CD8-positive, alpha-beta T cell (primary cell): ENCODE measurements at places on chromosomes 5 and 9.

- DNase-seq, result no peak
Measured at GRCh38 chr5:120435129-120435528, 29.0 kb upstream of the PRR16 start.

DNA sequence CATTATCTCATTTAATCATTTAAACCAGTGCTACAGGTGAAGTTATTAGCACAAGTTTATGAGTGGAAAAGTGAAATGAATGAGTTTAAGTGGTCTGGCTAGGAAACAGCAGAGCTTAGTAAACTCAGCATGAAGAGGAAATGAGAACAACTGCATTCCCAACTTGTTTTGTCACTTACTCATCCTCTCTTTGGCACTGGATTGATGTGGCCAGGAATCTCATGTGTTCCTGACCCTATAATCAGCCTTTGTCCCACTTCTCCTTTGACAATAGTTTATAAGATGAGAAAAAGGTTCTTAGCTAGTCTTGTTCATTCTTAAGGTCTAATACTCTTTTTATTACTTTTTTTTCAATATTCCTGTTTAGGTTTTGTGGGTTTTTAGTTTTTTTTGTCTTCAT lies 559.2 kb upstream of the TLE4 start:
- no peak for DNase-seq

DNA sequence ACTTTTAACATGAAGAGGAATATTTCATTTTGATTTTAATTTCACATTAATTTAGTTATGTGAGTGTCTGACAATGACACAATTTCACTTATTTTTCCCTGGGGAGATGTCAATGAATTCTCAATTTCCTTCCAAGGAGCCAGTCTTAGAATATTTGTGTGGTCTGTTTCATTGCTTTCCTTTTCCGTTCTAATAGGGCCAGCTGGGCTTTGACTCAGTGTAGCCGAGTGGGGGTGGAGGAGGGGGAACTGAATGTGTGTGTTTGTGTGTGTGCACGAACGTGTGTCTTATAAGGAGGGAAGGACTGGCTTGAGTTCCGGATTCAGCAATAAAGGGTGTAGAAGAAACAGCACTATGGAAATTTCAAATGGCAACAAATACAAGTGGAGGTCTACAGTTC lies 100.0 kb downstream of the BASP1 start:
- DNase-seq, result no peak

GRCh38 chr5:10832987-10833386 lies 72.0 kb upstream of the DAP start:
- DNase-seq, result no peak

DNA sequence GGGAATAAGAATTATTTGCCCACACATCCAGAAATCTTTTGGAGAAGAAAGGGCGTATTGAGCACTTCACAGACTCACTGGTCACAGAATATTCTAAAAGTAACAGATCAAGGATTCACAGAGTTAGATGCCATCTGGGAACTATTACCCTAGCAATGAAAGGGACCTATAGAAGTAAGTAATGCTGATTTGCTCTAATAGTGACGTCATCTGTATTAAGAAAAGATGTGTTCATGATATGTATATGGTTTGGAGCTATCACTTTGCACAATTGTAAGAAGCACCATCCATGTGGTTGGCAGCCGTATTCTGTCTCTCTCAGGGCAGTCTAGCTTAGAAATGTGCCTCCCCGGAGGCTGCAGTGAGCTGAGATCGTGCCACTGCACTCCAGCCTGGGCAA lies 52.8 kb upstream of the SV2C start:
- no peak for DNase-seq

DNA sequence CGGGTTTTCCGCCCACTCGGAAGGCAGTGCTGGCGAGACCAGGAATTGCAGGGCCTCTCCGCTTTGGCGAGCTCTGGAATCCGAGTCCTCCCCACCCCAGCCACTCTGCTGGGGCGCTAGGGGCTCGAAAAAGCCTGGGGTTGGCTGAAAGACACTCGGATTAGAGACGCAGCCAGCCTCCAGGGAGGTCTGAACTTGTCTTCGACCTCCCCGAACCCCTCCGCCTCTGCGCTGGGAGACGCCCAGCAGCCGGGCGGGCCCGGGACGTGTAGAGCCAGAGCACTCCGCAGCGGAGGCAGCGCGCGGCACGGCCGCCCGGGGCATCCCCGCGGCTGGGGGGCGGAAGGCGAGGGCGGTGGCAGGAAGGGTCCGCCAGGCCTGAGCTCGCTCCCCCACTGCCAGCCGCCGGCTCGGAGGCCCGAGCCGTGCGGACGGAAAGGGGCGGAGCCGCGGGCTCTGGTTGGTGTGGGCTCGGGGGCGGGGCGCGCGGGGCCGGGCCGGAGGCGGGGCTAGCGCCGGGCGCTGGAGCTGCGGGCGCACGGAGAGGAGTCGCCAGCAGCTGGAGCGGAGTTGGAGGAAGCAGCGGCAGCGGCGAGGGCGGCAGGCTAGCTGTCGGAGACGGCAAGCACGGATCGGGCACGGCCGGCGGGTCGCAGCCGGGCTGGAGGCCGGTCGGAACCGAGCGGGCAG lies at the start of gene PIK3R1:
Gene PIK3R1, plus strand, starts transcription at position 549 of the 690 bp plus-strand sequence. CDS start 10,920 bp downstream, outside the sequence.
- DNase-seq, result peak; percentile 86

DNA sequence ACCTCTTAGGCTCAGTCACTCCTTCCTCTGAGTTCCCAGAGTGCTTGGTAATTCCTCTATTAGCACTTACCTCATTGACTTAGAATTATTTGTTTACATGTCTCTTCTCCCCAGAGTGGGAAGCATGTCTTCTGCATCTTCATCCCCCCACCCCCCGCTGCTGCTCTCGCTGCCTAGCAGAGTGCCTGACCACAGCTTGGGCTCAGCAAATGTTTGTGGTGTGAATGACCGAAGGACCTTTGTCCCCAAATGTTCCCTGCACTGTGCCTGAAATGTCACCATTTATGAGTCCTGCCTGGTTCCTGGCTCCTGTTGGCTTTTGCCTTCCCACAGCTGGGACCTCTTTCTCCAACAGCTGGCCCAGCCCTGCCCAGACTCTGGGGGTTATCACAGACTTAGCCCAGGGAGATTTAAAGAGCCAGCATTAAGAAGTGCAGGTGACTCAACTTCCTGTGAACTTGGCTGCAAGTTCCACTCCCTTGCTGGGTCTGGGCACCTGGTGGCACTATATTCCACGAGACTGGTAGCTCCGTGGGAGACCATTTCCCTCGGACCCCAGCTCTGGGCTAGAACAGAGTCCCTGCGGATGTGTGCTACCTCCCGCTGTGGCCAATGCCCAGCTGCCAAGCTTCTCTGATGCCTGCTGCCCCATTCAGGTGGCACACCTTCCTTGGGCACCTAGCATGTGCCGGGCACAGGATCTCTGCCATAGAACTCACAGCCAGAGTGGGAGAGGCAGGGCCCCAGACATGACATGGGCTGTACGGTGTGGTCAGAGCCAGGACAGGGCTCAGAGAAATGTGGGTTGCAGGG lies 1.8 kb upstream of the HMCN2 start:
- DNase-seq, result no peak

- DNase-seq, result no peak
Measured at GRCh38 chr5:179326122-179326927, 18.9 kb downstream of the ADAMTS2 start.

DNA sequence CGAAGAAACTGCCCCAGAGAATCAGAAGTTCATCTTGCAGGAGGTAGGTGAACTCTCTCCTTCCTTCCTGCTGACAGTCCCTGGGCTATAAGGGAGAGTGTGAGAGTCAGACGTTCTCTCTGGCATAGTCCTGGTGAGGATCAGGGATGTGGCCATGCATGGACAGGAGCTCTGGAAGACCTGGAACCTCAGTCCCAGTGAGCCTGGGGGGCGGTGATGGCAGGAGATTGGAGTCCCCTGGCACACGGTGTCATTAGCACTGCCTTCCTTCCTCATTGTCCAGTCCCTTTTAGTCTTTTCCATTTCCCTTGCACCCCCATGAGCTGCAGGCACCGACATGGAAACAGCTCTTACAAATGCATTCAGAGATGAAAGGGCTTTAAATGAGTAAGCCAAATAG lies 38.6 kb downstream of the GALNT12 start:
- DNase-seq, result no peak

DNA sequence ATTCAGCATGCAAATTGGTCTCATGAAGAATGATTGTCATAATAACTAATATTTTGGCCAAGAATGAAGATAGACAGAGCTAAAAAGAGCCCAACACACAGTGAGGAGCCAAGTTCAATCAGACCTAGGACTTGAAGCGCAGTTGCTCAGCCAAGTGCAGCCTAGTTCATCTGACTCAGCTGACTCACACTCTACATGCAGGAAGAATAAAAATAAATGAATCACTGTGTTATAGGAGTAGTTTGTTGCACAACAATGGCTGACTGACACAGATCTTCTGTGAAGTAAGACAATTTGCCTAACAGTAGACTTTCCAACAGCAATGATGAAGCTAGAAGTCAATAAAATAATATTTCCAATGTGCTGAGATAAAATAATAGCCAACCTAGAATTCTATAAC lies 261.5 kb downstream of the CEMIP2 start:
- DNase-seq, result no peak

DNA sequence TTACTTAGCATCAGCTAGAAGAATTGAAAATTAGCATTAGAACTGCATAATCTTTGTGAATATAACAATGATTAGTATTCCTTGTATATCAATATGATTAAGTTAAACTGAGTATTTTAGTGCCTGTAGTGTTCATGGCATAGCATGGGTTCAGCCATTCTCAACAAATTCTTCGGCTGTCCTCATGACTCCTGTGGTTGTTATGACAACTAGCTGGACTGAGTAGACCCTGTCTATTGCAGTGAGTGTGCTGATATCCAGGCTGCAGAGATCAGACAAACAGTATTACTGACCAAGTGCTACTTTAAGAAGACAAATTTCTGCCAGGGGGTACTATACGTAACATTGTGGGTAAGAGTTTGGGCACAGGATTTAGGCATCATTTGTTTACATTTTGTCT lies 125.9 kb downstream of the NUDT12 start:
- no peak for DNase-seq

DNA sequence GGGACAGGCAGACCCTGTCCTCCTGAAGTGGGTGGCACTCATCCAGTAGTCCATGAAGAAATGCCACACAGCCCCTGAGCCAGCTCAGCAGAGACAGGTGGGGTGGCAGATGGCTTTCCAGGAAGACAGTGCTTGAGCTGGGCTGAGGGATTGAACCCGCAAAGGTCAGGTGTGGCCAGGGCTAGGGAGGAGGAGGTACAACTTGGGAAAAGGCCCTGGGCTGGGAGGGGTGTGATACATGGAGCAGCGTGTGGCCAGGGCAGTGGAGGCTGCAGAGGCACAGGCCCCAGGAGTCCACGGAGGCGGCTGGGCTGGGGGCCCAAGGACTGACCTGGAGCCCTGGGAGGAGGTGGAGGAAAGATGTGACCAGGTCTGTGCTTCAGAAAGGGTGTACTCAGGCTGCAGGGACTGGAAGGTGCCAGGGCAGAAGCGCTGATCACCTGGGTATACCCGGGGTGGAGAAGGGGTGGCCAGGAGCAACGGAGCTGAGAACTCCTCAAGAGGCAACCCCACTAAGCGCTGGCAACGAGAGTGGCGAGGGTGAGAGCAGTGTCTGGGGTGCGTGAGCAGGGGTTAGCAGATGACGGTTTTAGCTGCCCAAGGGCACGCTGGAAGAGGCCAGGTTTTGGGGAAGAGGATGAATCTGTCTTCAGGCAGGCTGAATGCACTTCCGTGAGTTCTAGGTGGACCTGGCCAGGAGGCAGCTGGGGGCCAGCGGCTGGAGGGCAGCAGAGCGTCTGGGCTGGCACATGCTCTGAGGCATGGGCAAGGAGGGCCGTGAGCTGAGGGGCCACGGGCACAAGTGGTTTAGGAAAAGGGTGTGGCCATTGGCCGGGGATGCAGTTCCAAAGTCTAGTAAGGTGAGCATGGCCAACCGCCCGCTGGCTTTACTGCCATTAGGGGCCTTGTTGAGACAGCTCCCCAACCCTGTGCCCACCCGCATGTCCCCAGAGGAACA lies 3.9 kb upstream of the RABL6 start:
- DNase-seq, result no peak

DNA sequence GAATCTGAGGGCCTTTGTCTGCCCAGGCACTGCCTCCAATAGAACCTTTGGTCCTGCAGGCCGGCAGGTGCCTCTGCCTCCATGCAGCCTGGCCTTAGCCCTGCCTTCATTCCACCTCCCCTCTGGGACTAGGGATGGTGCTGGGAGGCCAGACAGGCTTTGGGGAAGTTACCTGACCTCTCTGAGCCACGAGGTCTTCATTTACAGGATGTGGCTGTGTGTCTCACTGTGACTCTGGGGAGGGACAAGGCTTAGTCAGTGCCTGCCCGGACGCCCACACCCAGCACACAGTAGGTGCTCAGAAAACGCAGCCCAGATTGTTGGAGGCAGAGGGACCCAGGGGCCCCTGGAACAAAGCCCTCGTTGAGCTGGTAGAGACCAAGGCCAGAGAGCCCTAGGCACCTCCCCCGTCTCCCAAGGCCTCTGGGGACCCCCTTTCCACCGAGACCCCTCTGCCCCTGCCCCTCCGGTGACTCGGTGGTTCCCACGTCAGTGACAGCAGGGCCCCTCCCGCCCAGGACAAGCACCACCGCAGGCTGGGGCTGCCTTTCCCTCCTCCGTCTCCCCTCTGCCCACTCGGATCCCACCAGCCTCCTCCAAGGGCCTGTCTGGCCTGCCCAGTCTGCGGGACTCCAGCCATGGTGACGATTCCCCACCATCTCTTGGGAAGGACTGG lies 46.9 kb upstream of the EGFL7 start:
- no peak for DNase-seq

- DNase-seq, result no peak
Measured at GRCh38 chr5:175842951-175843793, 28.2 kb upstream of the CPLX2 start.

DNA sequence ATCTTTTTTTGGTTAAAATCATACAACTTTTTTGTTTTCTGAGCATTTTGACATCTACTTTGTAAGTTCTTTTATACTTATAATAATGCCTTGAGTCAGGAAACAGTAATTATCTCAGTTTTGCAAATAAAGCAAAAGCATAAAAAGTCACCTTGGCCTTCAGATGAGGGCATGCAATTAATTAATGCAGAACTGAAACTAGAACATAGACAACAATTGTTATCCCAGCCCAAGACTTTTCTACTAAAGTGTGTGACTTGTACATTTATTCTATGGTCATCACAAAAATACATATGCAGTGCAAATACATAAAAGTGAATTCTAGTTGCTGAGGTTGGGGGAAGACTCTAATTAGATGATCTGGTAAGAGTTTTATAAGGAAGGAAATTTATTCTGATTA lies 179.9 kb downstream of the ST8SIA4 start:
- DNase-seq, result no peak

- no peak for DNase-seq
Measured at GRCh38 chr5:83249156-83249555, 171.8 kb downstream of the XRCC4 start.
